ENCODE measurements at places on chromosomes 5 and 9.

DNA sequence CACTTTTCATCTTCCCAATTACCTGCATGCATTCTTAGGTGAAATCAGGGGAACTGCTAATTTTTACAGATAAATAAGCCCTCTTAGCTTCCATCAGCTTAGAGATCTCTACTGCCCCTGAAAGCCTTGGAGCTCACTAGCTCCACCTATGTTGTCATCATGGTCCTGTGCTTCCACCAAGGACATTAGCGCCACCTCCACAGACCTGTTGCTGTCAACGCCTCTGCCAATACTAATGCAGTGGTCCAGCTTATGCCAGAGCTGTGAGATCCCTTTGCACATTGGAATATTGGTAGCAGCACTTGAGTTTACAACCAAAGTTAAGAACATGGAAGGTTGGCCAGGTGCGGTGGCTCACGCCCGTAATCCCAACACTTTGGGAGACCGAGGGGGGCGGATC lies 7.7 kb upstream of the SHISAL2B start:
- no peak for DNase-seq

- DNase-seq = peak; percentile 90
Measured at GRCh38 chr5:115601701-115602590, at the start of gene TICAM2. Gene TICAM2 (minus strand): TSS chr5:115602479. CDS start chr5:115581256, 21,223 bp downstream.

DNA sequence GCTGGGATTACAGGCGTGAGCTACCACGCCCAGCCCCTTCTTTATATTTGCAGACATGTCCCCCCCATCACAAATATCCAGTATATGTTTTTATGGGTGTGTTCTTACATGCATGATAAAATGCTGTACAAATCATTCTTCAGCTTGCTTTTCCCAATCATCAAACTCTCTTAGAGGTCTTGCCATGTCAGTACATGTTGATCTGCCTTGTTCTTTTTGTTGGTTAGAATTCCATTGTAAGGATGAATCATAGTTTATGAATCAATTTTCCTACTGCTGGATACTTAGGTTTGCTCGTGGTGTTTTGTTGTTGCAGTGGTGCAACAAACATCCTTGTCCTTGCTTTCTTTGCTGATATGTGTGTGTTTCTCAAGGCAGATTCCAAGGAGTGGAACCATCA lies 79.9 kb upstream of the NEURL1B start:
- no peak for DNase-seq

DNA sequence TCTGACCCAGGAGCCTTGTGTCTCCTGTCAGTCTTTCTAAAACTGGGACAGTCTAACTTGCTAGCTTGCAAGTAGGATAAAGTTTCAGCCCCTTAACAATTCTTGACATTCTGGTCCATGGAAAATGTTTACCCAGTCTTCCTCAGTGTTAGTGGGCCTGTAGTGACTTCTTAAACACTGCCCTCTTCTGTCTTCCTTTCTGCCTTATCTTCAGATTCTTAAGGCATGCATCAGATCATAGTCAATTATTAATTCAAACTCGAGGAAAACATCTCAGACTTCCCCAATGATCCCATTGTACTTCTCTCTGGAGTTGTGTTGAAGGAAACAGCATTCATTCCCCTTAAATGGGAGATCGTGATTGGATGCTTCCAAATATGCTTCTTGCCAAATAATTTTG lies 1199.8 kb downstream of the DTWD2 start:
- no peak for DNase-seq

DNA sequence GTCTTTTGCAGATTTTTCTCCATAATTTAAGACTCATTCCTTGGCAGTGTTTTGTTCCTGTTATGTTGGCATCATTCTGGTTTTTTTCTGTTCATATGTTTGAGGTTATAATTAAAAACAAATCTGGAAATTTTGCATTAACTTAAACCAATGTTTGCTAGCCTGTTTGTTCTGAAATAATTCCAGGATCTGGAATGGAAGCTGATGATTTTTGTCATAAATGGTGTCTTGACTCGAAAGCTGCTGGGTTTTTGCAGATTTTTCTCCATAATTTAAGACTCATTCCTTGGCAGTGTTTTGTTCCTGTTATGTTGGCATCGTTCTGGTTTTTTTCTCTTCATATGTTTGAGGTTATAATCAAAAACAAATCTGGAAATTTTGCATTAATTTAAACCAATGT lies 318.7 kb upstream of the IRX4 start:
- no peak for DNase-seq

DNA sequence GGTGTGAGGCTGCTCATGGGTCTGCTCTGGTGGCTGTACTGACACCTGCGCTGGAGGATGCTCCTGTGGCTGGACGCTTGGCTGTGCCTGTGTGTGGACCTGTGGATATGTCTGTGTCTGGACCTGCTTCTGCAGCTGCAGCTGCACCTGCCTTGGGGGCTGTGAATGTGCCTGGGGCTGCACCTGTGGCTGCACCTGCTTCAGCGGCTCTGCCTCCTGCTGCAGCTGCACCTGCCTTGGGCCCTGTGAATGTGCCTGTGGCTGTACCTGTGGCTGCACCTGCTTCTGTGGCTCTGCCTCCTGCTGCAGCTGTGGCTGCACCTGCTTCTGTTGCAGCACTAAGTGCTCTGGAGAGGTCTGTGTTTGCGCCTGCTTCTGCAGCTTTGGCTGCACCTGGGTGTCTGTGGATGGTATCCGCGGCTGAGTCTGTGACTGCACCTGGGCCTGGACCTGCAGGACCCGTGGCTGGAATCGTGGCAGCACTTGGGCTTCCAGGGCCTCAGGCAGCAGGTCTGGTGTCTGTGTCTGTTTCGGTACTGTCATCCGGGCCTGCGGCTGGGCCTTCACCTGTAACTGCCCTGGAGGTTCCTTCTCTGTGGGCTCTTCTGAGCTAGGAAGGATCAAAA lies 12.5 kb downstream of the CIZ1 start:
- no peak for DNase-seq

DNA sequence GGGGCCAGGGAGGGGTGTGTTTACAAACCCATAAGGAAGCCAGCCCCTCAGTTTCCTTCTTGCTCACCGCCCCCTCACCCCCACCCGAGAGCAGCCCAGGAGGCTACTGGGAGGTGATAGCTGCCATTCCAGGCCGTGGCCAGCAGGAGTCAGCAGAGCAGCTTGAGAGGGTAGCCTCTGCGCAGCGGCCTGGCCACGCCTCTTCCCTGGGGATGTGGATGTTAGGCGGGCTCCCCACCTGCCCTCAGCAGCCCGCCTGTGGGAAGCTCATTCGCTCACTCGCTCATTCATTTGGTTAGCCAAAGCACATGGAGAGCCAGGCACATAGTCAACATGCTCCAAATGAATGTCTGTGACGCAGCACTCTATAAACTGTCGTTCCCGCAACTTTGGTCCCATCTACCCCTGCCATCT lies 6.1 kb upstream of the DPM2 start:
- peak; percentile 85 for DNase-seq

DNA sequence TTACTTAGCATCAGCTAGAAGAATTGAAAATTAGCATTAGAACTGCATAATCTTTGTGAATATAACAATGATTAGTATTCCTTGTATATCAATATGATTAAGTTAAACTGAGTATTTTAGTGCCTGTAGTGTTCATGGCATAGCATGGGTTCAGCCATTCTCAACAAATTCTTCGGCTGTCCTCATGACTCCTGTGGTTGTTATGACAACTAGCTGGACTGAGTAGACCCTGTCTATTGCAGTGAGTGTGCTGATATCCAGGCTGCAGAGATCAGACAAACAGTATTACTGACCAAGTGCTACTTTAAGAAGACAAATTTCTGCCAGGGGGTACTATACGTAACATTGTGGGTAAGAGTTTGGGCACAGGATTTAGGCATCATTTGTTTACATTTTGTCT lies 125.9 kb downstream of the NUDT12 start:
- DNase-seq = no peak

DNA sequence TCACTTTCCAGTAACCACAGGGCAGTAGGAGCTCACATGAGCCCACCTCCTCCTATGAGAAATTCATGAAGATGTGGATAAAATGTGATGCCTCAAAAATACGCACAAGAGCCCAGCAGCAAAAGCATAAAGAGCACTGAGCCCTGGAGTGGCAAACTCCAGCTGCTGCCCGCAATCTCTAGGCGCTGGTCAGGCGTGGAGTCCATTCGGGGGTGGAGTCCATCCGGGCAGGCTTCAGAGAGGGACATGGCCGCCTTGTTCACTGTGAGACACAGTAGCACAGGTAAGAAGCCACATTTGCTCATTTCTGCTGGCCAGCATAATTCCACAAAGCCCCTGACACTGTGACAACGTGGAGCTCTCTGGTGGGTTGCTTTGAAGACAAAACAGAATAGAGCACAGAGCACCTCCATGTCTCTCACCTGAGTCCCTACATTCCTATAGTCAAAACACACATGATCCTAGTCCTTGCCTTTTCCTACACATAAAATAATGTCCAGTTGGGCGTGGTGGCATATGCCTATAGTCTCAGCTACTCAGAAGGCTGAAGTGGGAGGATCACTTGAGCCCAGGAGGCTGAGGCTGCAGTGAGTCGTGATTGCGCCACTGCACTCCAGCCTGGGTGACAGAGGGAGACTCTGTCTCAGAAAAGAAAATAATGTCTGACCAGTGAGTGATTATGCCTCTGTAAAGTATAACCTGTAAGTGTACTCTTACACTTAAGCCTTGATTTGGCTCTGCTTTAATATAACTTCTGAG lies 365.2 kb downstream of the GADD45G start:
- no peak for DNase-seq

DNA sequence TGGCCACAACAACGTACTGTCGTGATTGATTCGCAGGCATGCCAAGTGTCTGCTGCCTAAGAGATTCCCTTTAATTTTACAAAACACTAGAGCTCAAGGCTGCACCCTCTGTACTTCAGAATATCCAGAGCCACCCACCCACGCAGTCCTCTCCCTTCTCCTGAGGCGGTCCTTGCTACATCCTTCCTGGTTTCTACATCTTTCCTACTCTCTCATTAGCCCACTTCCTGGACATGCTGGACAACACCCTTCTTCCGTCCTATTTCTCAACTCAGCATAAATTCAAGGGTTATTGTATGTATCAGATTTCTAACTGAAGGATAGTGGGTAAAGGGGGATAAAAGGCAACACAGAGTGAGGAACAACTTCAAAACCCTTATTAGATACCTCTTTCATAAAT lies 148.4 kb upstream of the MAP3K1 start:
- no peak for DNase-seq

GRCh38 chr5:2163940-2164490 lies 281.3 kb upstream of the IRX4 start:
- DNase-seq = no peak

- DNase-seq = no peak
Measured at GRCh38 chr9:13437866-13438265, 158.4 kb upstream of the MPDZ start.

- DNase-seq = no peak
Measured at GRCh38 chr9:120447959-120448500, 131.9 kb downstream of the CDK5RAP2 start.

- no peak for DNase-seq
Measured at GRCh38 chr5:56175488-56175887, 57.6 kb downstream of the ANKRD55 start.

DNA sequence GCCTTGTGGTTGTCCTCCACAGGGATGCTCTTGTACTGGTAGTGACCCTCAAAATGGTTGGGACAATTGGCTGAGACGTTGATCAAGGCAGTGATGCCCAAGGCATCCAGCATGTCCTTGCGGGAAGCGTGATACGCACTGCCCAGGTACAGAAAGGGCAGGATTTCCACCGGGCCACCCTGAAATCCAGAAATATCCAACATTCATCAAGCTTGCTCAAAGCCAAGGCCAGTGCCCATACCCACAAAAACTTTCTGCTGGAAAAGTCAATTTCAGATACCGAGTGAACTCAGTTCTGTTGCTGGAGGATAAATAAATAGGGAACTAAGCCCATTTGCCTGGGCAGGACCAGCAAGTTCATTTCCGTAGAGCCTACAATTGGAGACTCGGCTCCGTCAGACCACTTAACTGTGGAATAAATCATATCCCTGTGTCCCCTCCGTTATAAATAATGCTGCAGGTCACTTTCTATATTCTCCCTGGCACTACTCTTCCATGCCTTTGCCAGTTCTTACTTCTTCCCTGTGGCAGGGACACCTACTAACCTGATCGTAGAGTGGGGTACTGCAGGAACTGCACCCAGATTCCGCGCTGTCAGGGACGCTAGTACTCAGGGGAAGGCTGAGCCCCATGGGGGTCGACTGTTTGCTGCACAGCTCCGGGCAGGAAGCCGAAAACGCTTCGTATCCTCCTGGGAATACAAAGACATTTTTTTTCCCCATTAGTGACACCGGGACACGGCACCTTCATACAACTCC lies 1.2 kb downstream of the DUSP1 start:
- peak; percentile 29 for DNase-seq

- no peak for DNase-seq
Measured at GRCh38 chr9:95516221-95516733, 494 bp downstream of the PTCH1 start.

DNA sequence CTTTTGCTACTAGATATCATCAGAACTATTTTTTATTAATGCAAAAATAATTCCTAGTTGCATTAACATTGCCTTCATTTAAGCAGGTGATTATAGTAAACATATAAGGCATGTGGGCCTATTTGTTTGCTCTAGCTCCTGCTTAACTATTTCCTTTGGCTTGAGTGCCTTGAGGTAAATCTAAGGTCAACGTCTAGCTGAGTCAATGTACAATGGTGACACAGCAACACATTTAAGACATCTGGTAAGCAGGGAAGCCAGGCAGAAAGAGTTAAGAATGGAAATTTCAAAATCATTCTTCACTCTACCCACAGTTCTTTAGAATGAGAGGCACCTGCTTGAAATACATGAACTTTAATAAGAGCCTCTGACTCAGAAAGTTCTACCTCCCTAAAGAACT lies 111.9 kb upstream of the FST start:
- DNase-seq = no peak

DNA sequence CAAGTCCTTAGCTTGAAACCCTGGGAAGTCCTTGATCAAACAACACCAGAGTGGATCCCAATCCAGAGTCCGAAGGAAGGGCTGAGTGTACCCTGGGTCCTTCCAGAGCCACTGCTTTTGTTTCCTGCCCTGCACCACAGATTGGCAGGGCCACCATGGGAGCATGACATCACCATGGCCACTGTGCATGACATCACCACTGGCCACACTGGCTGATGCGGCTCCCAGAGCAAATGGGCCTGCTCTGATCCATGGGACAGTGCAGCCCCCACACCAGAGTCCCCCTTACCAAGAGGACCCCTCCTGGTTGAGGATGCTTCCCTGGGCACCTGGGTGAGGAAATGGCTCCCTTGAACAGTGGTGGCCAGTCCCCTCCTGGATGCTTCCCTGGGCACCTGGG lies 9.9 kb downstream of the SLC6A3 start:
- no peak for DNase-seq
